Central memory CD8-positive, alpha-beta T cell (primary cell): ENCODE measurements at places on chromosomes 4 and X.

DNA sequence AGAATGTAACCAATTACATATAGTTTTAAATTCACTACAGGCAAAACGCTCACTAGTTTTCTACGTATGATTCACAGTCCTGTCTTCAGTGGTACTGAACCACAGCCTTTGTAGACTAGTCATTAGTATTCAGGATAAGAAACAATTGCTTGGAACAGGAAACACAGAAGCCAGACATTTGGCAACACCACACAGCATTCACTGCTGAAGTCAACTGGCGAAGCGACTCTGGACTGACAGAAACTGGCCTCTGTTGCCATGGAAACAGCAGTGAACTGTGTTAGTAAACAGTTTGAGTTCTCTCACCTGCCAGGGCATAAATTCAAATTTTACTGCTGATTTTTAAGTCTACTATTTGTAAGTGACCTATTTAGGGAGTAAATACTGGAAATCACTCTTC lies 57.6 kb downstream of the MAPK10 start:
- no peak for DNase-seq
- H3K4me1 ChIP-seq = no peaks in the 10 kb centered on the region
- no peak overlapping the region for H3K27ac ChIP-seq

GRCh38 chr4:151933122-151933827 lies 172.5 kb upstream of the GATB start:
- H3K4me1 ChIP-seq = no peaks in the 10 kb centered on the region
- no peak overlapping the region for H3K4me3 ChIP-seq
- DNase-seq = no peak
- peaks cover 1% of the 10 kb centered on the region for H3K36me3 ChIP-seq
- no peak overlapping the region for H3K27ac ChIP-seq
- no peaks in the 10 kb centered on the region for H3K27me3 ChIP-seq

- no peak overlapping the region for H3K4me3 ChIP-seq
- peaks cover 16% of the 10 kb centered on the region for H3K36me3 ChIP-seq
- peaks cover 21% of the 10 kb centered on the region for H3K4me1 ChIP-seq
- H3K27ac ChIP-seq = no peak overlapping the region
- DNase-seq = no peak
Observed at GRCh38 chr4:56372774-56373173, 14.5 kb downstream of the AASDH start.

DNA sequence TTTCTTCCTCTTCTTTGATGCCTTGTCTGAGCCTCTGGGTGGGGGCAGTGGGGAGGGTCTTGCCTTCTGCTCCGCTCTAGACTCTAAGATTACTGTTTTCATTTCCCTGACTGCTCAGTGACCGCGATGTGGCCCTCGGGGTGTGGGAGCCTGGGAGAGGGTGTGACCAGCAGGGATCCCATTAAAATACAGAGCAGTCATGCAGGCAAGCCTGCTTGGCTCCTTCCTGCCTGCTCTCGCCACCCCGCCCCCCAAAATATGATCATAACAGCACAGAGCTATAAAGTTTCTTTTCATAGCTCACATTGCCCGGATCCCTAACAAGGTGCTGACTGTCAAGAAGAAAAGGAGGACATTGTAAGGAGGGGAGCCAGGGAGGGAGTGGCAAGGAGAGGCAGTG lies 332.9 kb downstream of the RAB28 start:
- no peaks in the 10 kb centered on the region for H3K36me3 ChIP-seq
- DNase-seq = no peak
- no peaks in the 10 kb centered on the region for H3K4me1 ChIP-seq
- no peak overlapping the region for H3K27ac ChIP-seq

GRCh38 chr4:169184236-169184635 lies 86.5 kb downstream of the SH3RF1 start:
- no peak for DNase-seq
- H3K4me3 ChIP-seq = no peak overlapping the region
- no peaks in the 10 kb centered on the region for H3K4me1 ChIP-seq
- H3K36me3 ChIP-seq = no peaks in the 10 kb centered on the region
